ENCODE measurements at places on chromosomes 6 and 20.

- H3K27ac ChIP-seq, result no peak overlapping the region
- peaks cover 12% of the 10 kb centered on the region for H3K4me1 ChIP-seq
- H3K27me3 ChIP-seq, result no peaks in the 10 kb centered on the region
- no peak for DNase-seq
Measured at GRCh38 chr6:34585512-34586061, 29.5 kb upstream of the SPDEF start.

- H3K27ac ChIP-seq, result no peak overlapping the region
- H3K4me3 ChIP-seq, result no peak overlapping the region
- DNase-seq, result no peak
- H3K27me3 ChIP-seq, result no peaks in the 10 kb centered on the region
- H3K4me1 ChIP-seq, result peaks cover 7% of the 10 kb centered on the region
Measured at GRCh38 chr20:61912665-61913422, 152.8 kb downstream of the TAF4 start.

DNA sequence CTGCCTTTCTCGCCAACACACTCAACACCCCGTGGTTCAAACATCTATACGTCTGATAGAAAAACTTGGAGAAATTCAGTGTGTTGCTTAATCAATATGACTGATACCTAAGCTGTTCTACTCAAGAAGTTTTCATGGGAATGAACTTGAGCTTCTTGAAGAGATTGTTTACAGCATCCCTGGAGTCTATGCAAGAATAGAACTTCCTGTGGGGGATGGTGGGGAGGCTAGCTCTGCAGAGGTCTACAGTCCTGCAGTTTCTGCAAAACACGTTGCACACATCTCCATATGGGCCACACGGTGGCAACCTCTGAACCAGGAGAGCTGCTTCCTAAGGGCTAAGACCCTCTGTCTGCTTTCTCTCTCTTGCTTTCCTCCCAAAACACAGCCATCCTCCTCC is 32.7 kb upstream of the FANCE start:
- no peak overlapping the region for H3K4me3 ChIP-seq
- no peak for DNase-seq
- H3K27ac ChIP-seq, result no peak overlapping the region
- H3K4me1 ChIP-seq, result peaks cover 6% of the 10 kb centered on the region

DNA sequence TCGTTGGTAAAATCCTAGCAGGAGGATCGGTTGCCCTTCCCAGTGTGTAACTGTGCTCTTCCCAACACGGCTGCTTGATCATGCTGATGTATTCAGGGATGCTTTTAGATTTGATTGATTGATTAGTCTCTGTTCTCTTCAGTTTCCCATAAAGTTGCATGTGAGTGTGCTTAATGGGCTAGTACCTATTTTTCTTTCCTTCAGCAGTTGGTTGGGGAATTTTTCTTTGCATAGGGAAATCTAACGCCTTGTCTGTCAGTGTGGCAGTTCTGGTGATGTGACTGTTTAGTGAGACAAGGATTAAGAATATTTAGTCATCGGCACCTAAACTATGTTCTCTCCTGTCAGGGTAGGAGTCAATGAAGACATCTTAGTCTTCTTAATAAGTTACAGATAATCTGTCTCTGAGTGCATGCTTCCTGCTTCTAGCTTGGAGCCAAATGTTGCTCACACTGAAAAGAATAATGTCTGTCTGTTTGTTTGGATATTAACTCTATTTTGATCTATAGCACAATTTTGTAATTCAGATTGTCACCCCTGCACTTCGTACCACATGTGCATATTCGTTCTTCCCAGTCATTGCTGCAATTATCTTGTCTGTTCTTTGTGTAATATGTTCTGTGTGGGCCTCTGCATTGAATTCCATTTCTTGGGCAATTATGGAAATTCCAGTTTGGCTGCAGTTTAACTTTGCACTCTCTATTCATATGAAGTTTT is 169.9 kb downstream of the EDN1 start:
- DNase-seq, result no peak
- no peaks in the 10 kb centered on the region for H3K4me1 ChIP-seq
- H3K27me3 ChIP-seq, result no peaks in the 10 kb centered on the region
- H3K4me3 ChIP-seq, result no peak overlapping the region
- no peak overlapping the region for H3K27ac ChIP-seq
- H3K36me3 ChIP-seq, result no peaks in the 10 kb centered on the region

DNA sequence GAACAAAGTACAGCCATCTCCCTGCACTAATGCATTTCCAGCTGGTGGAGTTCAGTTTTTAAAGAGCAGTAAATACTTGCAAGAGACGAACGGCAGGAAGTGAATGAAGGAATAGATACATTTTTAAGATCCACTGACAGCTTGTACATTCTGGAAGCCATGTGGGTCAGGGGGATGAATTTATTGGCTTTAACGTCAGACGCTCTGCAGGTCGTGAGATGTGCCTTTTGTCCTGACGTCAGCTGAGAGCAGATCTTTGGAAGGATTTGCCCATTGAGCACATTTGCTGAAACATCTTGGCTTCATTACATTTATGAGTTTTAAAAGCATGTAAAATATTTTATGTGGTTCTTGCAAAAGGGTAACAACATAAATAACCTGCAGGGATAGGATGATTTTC is 29.5 kb upstream of the SALL4 start:
- H3K27me3 ChIP-seq, result no peaks in the 10 kb centered on the region
- DNase-seq, result no peak
- no peak overlapping the region for H3K27ac ChIP-seq
- H3K4me3 ChIP-seq, result no peak overlapping the region
- H3K4me1 ChIP-seq, result no peaks in the 10 kb centered on the region

DNA sequence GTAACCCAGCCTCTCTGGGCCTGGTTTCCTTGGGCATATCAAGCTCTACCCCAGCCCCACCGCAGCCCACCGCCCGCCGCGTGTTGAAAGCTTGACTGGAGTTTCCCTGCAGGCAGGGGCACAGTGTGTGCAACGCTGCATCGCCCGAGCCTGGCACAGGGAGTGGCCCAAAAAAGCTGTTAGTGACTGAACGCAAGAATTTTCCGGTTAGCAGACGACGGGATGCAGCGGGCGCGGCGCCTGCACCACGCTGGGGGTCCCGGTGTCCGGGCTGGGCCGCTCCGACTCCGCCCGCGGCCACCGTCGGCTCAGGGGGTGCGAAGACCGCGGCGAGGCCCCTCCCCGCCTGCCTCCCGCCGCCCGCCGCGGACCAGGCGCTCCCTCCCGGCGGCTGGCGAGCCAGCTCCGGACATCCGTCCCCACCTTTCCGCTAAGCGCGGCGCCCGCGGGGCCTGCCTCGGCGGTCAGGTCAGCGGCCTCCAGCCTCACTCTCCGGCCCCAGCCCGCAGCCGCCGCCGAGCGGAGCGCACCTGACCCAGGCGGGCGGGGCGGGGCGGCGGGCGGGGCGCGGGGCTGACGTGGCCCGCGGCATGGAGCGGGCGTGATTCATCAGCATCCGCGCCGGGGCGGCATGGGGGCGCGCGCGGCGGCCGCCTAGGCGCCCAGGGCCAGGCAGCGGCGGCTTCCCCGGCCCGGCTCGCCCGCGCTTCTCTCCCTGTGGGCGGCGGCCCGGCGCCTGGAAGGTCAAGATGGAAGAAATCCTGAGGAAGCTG is at the start of gene ARFGEF3:
Gene ARFGEF3 (plus strand): TSS at position 602 of the 773 bp plus-strand sequence. CDS start 148 bp downstream, at position 750.
- no peaks in the 10 kb centered on the region for H3K36me3 ChIP-seq
- H3K4me3 ChIP-seq, result peak within 1 kb of the TSS; percentile 82
- H3K27ac ChIP-seq, result no peak within 1 kb of the TSS
- H3K27me3 ChIP-seq, result no peaks in the 10 kb centered on the region
- H3K4me1 ChIP-seq, result peaks cover 3% of the 10 kb centered on the region
- DNase-seq, result no peak

DNA sequence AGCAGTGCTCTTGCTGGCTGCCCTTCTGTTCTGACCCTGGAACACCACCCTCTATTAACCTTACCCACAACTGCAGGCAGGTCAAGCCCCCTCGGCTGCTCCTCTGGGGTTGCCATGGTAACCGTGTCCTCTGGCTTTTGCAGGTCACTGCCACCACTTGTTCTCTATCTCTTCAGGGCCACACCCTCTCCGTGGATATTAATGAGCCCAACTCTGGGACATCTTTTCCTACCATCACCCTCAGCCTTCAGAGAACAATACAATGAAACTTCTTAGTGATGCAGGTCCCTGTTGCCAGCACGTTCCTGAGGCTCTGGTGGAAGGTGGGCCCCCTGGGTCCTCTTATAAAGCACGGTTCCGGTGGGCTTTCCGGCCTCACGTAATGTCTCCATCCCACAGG is 30.8 kb upstream of the MICB start:
- H3K4me1 ChIP-seq, result peaks cover 11% of the 10 kb centered on the region
- DNase-seq, result no peak
- H3K27ac ChIP-seq, result no peak overlapping the region

- no peaks in the 10 kb centered on the region for H3K27me3 ChIP-seq
- H3K4me1 ChIP-seq, result no peaks in the 10 kb centered on the region
- no peak overlapping the region for H3K27ac ChIP-seq
- H3K36me3 ChIP-seq, result no peaks in the 10 kb centered on the region
- no peak overlapping the region for H3K4me3 ChIP-seq
Measured at GRCh38 chr20:56859801-56860261, 230.7 kb downstream of the TFAP2C start.

DNA sequence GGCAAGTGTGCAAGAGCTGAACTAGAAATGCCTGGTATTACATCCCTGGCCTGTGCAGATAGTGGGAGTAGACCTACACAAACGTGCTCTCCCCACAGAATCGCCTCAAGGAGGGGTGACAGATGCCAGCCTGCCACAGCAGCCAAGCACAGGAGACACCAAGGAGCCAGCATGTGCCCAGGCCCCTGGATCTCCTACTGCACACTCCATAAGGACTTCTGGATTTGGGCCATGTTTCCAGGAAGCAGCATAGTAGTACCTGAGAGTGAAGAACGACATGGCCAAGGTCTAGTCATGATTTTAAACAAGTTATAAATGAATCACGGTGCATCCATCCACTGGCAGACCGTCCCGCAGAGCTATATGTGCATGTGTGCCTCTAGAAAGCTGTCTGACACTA is 232.2 kb downstream of the SYNDIG1 start:
- H3K4me3 ChIP-seq, result no peak overlapping the region
- no peaks in the 10 kb centered on the region for H3K27me3 ChIP-seq
- H3K36me3 ChIP-seq, result no peaks in the 10 kb centered on the region
- no peak overlapping the region for H3K27ac ChIP-seq

- H3K36me3 ChIP-seq, result no peaks in the 10 kb centered on the region
- no peaks in the 10 kb centered on the region for H3K27me3 ChIP-seq
- H3K4me3 ChIP-seq, result no peak overlapping the region
- no peak overlapping the region for H3K27ac ChIP-seq
- no peaks in the 10 kb centered on the region for H3K4me1 ChIP-seq
- DNase-seq, result no peak
Measured at GRCh38 chr20:13299401-13299800, 78.3 kb downstream of the ISM1 start.

All from thoracic aorta (tissue), 2 donors.